Retina (tissue), 1 donor: ENCODE measurements at places on chromosomes 4 and X.

- DNase-seq = no peak
Observed at GRCh38 chr4:172517391-172517790, 651.2 kb upstream of the GALNT7 start.

- no peak for DNase-seq
Observed at GRCh38 chr4:186318481-186318880, 52.5 kb downstream of the F11 start.

- DNase-seq = no peak
Observed at GRCh38 chrX:85544609-85545008, 165.1 kb upstream of the POF1B start.

- no peak for DNase-seq
Observed at GRCh38 chrX:37371578-37371991, 22.4 kb downstream of the PRRG1 start.

DNA sequence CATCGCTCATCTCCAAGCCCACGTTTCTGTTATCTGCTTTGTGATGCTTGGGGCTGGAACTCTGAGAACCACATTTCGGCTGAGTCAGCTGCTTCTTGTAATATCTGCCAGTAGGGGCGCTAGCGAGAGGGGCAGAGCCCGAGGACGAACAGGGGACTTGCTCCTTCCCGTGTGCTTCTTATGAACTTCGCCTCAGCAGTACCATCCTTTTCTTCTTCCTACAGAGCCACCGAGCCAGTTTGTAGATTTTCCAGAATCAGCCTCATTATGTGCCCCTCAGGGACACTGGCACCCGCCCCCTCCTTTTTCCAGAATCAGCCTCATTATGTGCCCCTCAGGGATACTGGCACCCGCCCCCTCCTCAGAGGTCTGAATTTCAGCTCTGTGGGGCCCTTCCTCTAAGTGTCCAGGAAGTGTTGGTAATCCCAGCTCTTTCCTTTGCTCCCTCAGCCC is 441.7 kb upstream of the RASGEF1B start:
- peak; percentile 49 for DNase-seq

- no peak for DNase-seq
Observed at GRCh38 chr4:10713591-10713990, 29.0 kb upstream of the CLNK start.

DNA sequence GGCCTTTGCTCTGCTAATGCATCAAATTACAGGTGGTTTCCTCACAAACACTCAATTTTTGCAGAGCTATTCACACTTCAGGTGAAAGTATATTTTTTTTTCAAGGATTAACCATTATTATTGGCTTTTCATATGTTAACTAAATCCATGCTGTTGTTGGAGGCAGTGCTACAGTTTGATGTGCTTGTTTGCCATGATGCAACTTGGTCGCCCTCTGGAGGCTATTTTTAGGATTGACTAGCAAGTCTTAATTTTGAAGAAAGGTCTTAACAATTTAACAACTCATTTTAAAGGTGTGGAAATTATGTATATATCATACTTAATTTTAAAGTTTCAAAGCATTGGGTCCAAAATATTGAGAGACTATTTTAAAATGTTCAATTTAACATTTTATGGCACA is 168.8 kb upstream of the FAM47A start:
- peak; percentile 16 for DNase-seq

GRCh38 chr4:69800599-69800998 is 40.2 kb upstream of the SULT1B1 start:
- DNase-seq = no peak

DNA sequence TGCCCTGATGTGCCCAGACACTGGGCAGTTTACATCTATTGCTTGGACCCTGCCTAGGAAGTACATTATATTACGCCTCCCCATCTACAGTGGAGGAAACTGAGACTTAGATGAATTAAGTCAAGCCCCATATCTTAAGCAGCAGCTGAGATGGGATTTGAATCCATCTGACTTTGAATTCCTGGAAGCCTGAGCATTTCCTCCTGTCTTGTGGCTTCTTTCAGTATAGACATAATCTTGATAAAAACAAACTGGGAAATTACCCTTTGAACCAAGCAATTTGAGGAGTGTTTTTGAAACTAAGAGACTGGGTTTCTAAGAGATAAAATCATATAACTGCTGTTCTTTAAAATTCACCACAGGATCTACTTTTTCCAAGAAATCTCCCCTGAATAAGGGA is 18.6 kb downstream of the LIMCH1 start:
- no peak for DNase-seq

DNA sequence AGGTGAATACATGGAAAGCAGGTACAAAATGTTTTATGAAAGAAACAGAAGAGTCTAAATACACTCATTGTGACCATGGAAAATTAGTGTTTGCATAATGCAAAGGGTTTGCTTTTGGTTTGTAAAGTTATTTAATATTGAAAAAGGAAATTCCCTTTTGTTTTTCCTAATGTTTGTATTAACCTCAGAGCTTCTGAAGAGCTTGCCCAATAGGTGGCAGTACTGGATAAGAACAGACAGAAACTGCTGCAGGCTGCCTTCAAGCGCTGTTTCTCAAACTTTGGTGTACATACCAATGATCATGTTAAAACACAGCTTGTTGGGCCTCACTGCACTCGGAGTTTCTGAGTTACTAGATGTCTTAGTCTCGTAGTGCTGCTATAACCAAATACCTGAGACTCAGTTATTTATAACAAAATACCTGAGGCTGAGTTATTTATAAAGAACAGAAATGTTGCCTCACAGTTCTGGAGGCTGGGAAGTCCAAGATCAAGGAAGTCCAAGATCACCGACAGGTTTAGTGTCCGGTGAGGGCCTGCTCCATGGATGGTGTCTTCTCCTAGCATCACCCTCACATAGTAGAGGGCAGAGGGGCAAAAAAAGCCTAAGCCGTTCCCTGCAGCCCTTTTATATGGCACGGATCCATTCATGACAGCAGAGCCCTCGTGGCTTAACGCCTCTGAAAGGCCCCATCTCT is 54.2 kb downstream of the SUPT20HL2 start:
- DNase-seq = peak; percentile 2

DNA sequence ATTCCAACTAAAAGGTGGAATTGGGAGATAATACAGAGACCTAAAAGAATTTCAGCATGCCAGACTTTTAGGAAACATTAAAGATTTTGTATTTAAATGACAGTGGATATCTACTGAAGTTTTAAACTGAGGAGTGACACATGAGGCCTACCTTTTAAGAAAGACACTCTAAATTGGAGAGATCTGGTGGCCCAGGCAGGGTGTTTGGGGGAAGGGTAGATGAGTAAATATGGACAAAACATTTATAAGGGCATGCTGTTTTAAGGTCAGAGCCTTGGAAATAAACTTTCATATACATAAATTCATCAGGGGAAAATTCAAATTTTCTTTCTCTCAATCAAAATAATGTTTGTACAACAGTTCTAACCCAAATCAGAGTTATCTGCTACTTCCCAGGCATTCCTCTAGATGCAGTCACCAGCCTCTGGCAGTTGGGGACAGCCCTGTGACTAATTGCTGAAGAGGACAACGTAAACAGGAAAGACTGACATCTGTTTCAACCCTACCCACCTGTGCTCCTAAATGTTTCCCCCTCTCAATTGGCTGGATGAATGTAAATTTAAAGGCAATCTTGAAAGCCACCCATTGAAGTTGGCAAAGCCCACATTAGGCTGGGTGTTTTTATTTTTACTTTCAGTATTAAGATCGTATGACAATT is 1646.9 kb upstream of the ADGRL3 start:
- no peak for DNase-seq

- DNase-seq = no peak
Observed at GRCh38 chr4:24605216-24605615, 20.9 kb upstream of the DHX15 start.

GRCh38 chrX:132226169-132226568 is 6.9 kb upstream of the RAP2C start:
- DNase-seq = no peak

DNA sequence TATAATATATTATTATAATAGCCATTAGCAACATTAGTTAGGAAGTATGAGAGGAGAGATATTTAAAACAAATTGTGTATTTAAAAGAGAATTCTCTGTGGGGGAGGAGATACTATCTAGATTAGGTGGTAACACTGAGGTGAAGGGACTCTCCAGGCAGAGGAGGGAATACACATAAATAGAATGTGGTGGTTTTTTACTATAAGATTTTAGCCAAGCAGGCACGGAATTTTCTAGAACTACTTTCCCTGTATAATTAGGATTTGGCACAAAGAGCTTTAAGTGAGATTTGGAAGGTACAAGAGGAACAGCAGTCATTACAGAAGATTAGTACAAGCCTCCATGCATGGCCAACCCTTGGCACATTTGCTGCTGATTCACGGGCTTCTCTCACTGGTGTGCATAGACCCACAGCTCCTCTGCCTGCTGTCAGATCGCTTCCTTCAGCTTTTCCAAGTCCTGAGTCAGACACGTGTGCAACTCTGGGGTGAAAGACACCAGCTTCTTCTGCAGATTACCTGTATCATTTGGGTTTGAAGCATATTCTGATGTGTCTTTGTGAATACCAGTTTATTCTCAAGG is 685.5 kb downstream of the KCTD8 start:
- no peak for DNase-seq

- DNase-seq = no peak
Observed at GRCh38 chr4:156888762-156889161, 82.8 kb downstream of the PDGFC start.

DNA sequence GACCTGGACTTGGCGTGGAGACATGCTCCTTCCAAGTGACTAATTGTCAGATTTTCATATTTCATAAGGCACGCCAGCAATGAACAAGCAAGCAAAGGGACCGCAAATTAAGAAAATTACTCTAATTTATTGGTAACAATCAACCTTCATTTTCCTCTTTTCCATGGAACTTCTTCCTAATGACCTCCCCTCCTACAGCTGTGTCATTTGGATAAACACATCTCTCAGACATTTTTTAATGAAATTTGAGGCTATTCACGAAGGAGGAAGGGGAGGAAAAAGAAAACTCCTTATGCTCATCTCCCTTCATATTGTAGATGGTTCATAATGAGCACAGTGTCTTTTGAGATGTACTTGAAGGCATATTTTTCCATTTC is 38.6 kb upstream of the TLR3 start:
- DNase-seq = no peak

DNA sequence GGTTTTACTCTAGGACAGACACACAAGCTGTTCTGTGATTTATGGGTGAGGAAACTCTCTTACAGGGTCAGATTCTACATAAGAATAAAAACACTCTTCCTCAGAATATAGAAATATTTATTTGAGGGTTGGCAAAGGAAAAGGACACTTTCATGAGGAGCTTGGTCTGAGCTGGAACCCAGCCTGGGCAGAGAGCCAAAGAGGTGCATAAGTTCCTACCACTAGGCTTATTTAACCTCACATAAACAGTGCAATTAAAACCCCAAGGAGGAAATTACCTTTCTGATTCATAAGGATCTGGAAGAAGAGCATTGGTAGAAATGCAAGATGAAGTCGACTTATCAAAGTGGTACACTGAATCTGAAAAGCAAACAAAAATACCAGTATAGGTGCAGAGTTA is 32.9 kb downstream of the SETD7 start:
- no peak for DNase-seq

DNA sequence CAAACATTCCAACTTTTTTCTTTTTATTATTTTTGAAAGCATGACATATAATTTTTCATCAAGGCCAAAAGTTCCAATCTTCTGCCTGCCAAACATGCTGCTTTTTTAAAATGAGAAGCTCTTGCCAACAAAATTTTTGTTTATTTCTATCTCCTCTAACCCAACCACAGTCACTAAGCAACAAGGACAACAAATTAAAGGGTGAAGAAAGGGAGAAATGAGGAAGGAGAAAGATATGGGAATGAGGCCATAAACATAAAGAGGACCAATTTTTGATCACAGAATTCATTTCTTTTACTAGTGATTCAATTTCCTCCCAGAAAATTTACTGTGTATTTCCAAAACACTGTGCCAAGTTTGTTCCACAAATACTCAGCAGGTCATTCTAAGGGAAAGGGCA is 537.0 kb upstream of the DIAPH2 start:
- no peak for DNase-seq
